ENCODE measurements at places on chromosomes 7 and 10.
A peak's percentile ranks its signal among the peaks of the same experiment; 100 is the strongest.

DNA sequence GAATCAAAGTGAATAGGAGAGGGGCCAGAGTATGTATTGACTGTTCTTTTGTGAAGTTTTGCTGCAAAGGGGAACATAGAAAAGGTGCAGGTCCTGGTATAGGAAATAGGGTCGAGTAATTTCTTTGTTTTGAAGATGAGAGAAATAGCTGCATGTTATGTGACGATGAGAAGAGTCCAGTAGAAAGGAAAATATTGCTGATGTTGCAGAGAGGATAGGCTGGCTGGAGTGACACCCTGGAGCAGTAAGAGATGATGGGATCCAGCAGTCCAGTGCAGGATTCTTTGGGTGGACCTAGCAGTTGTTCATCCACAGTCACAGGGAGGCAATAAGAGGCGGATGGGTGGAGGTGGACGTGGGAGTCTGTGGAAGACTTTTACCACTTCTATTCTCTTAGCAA is 2.1 kb upstream of the BMS1 start:
- DNase-seq = no peak

- peak; percentile 57 for DNase-seq
Observed at GRCh38 chr10:131177431-131178327, 133.8 kb downstream of the TCERG1L start.

DNA sequence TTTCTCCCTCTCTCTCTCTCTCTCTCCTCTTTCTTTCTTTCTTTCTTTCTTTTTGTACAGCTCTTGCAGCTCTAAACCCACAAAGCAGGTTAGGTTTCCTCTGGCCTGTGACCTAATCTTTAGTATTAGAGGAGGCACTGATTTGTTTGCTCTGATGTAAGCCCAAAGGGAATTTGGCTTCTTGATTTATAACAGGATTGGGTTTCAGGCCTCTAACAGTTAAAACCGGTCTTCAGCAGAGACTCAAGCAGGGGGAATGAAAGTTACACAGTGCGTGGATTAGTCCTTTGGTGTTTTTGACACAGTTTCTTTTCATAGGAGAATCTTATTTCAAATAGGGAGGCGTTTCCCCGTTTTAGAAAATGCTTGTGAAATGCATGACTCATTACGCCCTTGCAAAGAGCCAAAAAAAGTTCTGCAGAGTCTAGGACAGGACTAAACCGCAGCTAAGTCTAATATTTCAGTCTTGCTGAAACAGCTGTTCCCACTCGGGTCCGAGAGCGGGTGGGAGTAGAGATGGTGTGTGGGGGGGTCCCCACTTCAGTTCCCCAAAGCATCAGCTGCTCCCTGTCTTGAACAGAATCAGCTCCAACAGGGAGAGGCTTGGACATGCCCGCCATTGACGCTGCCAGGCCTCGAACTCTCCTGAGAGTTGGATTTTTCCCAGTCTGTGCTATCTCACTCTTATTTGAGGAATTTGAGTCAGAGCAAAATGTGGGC is 296.5 kb upstream of the PITRM1 start:
- no peak for DNase-seq

DNA sequence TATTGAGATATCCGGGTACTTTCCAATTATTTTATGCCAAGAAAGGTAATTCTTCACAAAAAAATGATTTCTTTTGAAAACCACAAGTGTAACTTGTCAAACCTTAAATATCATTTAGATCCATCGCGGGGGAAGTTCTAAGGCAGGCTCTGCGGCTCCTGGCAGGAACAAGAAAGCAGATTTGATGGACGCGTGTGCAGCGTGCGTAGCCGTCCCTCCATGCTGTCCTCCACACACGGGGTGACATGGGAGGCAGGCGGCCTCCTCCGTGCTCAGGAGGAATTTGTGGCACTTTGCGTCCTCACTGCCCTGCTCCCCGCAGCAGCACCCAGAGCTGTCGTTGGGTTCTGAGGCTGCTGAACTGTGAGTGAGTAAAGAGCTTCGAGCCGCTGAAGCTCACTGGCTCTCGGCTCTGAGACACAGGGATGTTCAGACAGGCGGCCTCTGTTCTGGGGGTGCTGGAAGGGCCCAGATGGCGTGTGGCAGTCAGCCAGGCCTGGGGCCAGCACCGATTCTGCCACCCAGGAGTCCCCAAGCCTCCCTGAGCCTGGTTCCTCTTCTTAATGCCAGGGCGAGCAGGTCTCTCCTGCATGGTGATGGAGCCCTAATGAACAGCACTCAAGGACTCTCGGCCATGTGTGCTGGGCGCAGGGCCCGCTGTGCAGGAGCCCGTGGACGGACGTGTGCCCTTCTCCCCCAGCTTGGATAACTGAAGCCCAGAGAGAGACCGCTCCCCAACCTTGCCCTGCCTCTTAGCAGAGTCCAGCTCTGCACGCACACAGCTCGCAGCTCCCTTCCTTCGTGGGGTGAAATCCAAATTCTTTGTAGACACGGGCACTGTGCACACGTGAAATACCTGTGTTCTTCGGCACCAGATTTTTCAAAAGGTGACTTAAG is 185.4 kb upstream of the SHH start:
- no peak for DNase-seq

GRCh38 chr7:79615466-79615865 is 162.0 kb upstream of the MAGI2 start:
- no peak for DNase-seq

DNA sequence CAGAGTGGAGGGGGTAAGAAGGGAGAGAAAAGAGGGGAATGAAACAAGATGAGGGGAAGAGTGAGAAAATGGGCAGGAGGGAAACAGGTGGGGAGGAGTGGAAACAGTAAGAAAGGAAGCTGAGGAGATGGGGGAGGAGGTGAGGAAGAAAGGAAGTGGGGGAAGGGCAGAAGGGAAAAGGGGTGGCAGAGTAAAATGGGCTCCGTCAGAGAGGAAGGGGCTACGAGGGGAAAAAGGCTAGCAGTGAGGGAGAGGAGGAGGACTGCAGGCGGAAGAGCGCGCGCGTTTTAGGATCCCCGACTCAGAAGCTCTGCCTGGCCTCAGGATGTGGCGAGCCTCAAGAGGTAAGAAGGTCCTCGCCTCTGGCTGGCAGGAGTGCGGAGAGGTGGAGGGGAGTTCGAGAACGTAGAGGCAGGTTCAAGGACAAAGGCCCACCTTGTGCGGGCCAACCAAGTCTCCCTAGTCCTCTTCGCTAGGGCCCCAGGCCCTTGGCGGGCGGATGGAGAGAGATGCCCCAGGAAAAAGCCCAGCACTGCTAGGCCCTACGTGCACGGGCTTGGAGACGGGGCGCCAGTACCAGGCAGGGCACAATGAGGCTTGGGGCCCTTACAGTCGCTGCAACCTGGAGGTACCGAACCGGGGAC is 5.8 kb upstream of the NKX2-3 start:
- DNase-seq = no peak

DNA sequence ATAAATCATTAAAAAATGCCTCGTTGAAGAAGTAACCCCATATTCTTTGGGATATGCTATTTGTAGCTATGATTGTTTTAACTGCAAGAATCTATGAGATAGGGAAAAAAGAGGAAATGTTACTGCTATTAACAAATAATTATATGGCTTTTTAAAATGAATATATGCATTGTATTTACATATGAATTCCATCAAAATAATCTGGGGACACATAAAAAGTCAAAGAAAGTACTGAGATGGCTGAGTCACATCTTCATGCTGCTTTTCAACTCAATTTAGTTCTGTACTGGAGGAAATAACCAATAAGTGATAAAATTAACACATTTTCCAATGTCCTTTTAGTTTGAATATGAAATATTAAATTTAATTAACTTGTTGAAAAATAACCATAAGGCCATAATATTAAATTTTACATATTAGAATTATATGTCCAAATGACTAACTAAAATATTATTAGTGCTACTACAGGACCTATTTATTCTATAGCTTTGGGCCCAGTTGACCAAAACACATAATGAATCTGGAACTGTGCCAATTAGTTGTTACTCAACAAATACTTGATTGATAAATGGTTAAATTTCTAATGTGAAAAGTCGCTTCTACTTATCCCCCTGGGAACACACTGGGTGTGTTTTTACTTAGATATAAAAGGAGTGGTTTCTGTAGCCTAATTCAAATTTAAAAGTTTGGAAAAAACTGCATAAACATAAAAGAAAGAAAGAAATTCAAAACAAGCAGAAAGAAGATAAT is 214.6 kb upstream of the PFKP start:
- no peak for DNase-seq

GRCh38 chr10:103692952-103693811 is 162.2 kb downstream of the SH3PXD2A start:
- DNase-seq = peak; percentile 38

DNA sequence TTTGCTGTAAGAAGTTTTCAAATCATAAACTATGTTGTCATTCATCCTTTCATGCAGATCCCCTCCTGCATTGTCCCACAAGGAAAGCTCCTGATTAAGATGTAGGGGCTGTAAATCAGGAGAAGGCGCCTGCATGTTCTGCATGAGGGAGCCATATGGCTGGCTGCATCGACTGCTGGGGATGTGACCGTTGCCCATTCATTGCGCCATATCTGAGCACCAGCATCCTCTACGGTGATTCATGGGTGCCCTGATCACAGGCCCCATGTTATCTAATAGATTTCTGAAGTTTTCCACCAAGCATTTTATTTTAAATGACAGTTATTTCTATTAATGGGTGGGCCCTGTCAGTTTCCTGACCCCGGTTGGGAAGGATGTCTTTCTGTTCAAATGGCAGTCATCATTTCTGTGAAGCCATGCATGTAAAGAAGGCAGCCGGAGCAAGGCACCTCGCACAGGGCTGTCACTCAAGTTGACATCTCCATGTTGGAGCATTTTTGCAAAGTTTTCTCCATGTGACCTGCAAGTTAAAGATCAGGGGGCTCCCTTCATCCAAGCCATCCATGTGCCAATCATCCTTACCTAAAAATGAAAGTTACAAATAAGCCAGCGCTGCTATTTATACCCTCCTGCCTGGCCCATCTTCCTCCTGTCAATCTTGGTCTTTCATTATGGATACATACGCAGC is 128.8 kb downstream of the TEX36 start:
- no peak for DNase-seq

DNA sequence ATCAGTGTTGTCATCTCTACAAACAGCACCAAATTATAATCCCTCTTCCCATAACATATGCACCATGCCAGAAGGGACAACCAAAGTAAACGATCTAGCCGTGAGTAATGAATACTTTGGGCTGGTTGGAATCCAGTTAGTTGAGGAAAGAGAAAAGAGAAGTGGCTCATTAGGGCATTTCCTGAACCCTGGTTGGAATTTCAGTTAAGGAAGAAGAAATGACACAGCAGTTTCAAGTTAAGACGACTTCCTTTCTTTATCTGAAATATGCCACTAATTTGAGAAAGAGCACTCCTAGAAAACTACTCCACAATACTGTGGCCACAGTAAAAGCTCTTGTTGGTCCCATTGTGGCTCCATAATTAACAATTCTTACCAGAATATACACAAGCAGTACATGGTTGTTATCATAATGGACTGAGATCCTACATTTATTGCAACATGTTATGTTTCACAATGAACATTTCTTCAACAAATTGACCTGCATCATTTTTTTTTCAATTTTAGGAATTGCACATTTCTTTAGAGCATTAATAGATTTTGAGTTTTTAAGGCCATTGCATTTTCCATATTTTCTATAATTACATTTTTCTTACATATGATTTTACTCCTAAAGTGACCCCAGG is at the start of gene TFEC:
Gene TFEC (minus strand): TSS at position 113 of the 626 bp plus-strand sequence. CDS start 46,322 bp downstream, outside the sequence.
- no peak for DNase-seq

GRCh38 chr7:98329100-98329790 is 47.8 kb downstream of the BRI3 start:
- no peak for DNase-seq

- DNase-seq = no peak
Observed at GRCh38 chr10:112533916-112534315, 86.9 kb downstream of the VTI1A start.

- DNase-seq = no peak
Observed at GRCh38 chr10:71218046-71218650, 5.8 kb downstream of the UNC5B start.

DNA sequence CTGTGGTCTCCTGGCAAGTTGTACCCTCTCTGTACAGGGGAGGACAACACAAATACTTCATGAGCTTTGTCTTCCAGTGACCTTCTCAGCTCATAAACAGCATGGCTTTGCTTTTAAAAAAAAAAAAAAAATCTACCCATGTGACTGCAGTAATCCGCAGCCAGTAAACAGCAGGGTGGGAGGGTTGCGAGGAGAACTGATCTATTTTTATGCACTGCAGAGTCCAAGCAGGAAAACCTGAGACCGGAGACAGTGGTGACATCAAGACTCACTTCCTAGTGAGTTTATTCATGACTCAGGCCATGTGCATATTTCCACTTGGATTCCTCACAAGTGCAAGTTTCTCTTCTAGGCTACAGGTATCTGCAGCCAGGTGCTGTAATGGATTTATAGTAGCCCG is 127.9 kb downstream of the NRF1 start:
- peak; percentile 45 for DNase-seq

GRCh38 chr10:24307696-24308485 is 99.0 kb downstream of the KIAA1217 start:
- DNase-seq = no peak

GRCh38 chr10:6176691-6177231 is 26.0 kb upstream of the PFKFB3 start:
- no peak for DNase-seq

- DNase-seq = no peak
Observed at GRCh38 chr10:89649051-89649450, 4.0 kb upstream of the PANK1 start.

- DNase-seq = no peak
Observed at GRCh38 chr10:96488161-96488935, 25.4 kb downstream of the TLL2 start.

- DNase-seq = no peak
Observed at GRCh38 chr7:75657866-75658265, 80.9 kb downstream of the HIP1 start.

GRCh38 chr7:155907450-155908200 is 95.4 kb upstream of the SHH start:
- no peak for DNase-seq

DNA sequence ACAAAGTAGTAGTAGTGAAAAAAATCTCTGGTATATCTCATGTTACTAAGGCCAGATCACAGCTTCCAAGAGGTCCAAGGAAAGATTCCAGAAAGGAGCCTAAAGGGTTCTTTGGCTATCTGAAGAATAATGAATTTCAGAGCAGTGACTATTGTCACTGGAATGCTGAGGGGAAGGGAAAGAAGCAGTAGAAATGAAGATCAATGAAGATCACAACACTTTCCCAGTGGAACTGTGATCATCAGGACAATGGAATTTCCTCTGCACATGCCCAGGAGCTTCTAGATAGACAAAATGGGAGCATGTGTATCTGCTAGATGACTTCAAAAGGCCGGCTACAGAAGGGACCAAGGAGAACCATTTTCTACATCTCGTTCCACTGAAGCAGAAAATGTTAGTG is 219.5 kb upstream of the PHYHIPL start:
- DNase-seq = no peak

DNA sequence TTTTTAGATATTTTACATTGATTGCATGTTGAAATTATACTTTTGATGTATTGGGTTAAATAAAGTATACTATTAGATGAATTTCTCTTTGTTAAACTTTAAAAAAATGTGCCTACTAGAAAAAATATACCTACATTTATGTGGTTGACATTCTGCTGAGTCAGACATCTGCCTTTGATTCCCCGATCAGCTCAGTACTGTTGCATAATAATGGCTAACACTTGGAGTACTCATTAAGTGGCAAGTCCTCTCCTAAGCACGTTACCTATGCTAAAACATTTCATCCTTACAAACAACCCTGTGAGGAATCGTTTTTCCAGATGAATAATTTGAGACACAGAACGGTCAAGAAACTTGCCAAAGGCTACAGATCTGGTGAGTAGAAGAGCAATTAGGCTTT is 14.0 kb upstream of the SEM1 start:
- no peak for DNase-seq

All from testis (tissue), 5 donors.